ENCODE measurements at places on chromosomes 3 and 15. TPM values are rescaled to one million over a fixed set of nuclear protein-coding genes. Genes with fewer than 3 reads are reported as not detected.

The XCR1 gene
- polyA plus RNA-seq: 0.26 TPM

The MAGEL2 gene
- 0.04 TPM for polyA plus RNA-seq

The CCDC54 gene
- not detected for polyA plus RNA-seq

The CDHR4 gene
- polyA plus RNA-seq: 0.29 TPM

The AADAC gene
- polyA plus RNA-seq: not detected

The GOLGA6D gene
- not detected for polyA plus RNA-seq

All from spleen (tissue), 13 donors.